Colonic mucosa (tissue), 4 donors: ENCODE measurements at places on chromosomes 11 and 22. TPM values are rescaled to one million over a fixed set of nuclear protein-coding genes. Genes with fewer than 3 reads are reported as not detected.

Gene ACTN3
- total RNA-seq: not detected

DNA sequence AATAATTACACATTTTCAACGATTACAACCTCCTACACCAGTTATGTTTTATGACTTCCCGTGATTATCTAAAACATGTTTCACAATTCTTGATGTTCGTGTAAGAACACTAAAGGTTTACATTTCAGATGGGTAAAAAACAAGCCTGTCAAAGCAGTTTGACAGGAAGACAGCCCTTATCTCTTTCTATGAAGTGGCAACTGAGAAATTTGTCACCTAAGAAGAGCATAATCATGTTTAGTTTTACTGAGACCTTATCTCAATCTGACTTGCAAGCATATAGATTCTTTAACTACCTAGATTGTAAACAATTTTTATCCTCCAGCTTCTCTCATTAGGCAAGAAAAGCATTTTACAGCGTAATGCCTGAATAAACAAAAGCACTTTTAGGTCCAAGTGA lies 218.4 kb upstream of the ZBED5 start:
- H3K4me3 ChIP-seq: no peak overlapping the region
- DNase-seq: no peak
- no peak overlapping the region for H3K27ac ChIP-seq
- H3K4me1 ChIP-seq: no peaks in the 10 kb centered on the region
- H3K27me3 ChIP-seq: no peaks in the 10 kb centered on the region

Gene PHOX2A
- total RNA-seq: 0.27 TPM

- H3K4me3 ChIP-seq: no peak overlapping the region
- no peaks in the 10 kb centered on the region for H3K4me1 ChIP-seq
- H3K27ac ChIP-seq: no peak overlapping the region
- H3K27me3 ChIP-seq: no peaks in the 10 kb centered on the region
- DNase-seq: no peak
- H3K36me3 ChIP-seq: no peaks in the 10 kb centered on the region
Measured at GRCh38 chr22:17587629-17588028, 24.3 kb downstream of the SLC25A18 start.

- peaks cover 3% of the 10 kb centered on the region for H3K4me1 ChIP-seq
- no peak overlapping the region for H3K4me3 ChIP-seq
- peaks cover 4% of the 10 kb centered on the region for H3K36me3 ChIP-seq
- no peaks in the 10 kb centered on the region for H3K27me3 ChIP-seq
- no peak for DNase-seq
Measured at GRCh38 chr11:72759468-72759985, 7.3 kb upstream of the ARAP1 start.
